ENCODE measurements at places on chromosomes 12 and 14.

DNA sequence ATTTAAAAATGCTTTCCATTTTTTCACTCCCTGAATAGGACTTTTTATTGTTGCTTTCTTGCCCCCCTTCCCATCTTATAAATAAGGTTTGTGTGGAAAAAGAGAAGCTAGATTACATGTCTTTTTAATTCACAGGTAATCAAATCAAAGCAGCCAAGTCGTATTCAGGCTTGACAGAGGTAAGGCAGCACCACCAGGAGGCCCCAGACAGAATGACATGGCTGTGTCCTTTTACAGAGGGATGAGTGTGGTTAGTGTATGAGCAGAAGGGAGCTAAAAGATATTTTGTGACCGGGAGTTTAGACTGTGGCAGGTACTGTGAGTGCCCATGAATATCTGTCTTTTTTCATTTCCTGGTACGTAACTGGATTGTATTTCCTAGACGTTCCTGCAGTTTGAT, 596.1 kb downstream of the ETNK1 start:
- DNase-seq, result no peak

GRCh38 chr12:20220339-20220738, 148.0 kb upstream of the PDE3A start:
- DNase-seq, result no peak

DNA sequence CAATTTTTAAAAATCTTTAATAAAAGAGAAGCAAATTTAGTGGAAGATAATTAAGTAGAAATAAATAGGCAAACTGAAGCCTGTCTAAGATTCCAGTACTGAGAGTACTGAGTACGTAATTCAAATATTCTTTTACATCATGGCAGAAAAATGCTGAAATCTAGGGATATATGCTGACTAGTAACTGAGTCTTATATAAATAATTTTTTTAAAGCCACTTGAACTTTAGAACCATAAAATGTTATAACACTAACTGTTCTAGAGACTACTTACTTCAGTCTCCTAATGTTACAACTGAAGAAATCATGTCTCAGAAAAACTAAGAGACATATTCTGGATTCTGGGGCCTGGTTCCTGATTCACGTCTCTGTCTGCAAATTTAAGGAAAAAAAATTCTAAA, 230.6 kb upstream of the PLEKHG7 start:
- DNase-seq, result no peak

- DNase-seq, result no peak
These were observed 13.2 kb downstream of the NFKBIA start for GRCh38 chr14:35391388-35391710.

GRCh38 chr12:67508830-67509229, 139.7 kb upstream of the DYRK2 start:
- no peak for DNase-seq

DNA sequence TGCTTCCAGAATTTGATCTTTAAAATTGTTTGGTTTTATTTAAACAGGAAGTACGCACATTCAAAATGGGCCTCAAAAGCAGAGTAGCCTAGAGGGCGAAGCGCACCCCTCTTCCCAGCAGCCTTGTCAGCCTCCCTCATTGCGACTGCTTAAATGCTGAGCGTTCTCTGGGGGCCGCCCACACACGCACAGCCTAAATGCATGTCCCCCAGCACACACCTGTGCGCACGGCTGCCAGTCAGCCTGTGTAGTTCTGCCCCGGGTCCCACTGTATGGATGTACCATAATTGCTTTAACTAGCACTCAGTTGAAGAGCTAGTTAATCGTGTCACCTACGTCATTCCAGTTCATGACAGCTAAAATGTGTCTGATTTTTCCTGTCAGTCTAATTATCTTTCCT, 79.3 kb downstream of the TESC start:
- DNase-seq, result no peak

DNA sequence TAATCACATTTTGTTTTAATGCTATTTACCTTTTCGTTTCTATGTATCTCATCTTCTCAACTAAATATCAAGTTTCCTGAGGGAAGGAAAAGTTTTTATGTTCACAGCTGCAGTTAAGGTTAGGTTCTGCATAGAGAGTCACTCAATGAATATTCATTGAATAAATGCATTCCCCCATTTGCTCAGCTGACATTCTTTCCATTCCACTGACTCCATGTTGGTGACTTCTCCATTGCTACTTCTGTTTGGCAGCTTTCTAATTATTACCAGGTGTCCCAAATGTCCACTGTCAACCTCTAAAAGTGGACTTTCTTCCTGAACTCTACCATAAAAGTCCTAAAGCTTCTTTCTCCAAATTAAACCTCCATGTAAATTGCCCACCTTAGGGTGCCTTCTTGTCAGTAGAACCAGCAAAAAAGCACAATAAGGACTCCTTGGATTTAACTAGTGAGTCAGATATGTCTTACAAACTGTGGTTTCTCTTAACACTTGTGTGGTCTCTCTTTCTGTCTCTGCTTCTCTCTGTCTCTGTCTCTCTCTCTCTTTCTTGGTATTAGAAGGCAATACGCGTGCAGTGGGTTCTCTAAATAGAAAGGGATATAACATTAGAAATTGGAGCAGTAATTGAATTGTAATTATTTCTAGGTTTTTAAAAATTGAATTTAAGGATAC, 85.9 kb downstream of the TMEM117 start:
- no peak for DNase-seq

GRCh38 chr14:104867371-104868059, 2.4 kb downstream of the CEP170B start:
- no peak for DNase-seq

DNA sequence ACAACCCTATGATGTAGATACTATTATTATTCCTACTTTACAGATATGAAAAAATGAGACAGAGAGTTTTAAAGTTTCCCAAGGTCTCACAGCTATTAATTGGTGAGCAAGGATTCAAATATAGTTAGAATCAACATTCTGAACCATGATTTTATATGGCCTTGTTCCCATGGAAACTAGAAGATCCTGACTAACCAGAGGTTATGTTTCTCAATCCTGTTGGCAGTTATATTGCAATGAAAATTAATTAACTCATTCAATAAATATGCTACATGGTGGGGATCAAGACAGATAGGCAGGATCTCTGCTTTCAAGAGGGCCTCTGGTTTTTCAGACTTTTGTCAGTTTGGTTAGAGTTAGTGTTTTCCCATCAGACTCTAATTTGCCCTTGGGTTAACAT, 9.3 kb upstream of the FUT8 start:
- DNase-seq, result no peak

DNA sequence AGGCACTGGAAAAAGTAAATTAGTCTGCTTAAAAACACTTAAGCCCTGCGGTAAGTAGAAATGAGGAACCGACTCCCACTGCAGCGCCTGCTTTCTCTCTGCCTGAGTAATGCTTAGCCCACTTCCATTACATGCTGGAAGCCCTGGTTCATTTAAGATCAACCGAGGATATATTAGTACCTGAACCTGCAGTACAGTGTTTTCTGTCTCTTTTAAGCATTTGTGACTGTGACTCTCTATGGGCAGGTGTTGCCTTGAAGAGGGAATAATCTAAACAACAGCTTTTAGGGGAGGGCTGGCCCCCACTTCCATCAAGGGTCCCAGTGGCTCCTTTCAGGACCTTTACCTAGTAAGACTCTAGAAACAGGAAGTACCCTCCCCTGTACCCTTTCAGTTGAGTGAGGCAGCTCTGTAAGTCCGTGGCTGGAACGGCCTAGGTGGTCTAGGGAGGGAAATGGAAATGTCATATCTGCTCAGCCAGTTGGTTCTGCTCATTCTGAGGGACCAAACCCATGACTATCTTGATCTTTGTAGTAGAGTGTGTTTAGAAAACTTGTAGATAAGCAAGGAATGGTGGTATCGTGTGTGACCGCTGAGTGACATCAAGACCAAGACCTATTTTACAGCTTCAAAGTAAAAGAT, 56.2 kb downstream of the FNTB start:
- DNase-seq, result no peak

- no peak for DNase-seq
These were observed 349.9 kb upstream of the PDE3A start for GRCh38 chr12:20018406-20018805.

DNA sequence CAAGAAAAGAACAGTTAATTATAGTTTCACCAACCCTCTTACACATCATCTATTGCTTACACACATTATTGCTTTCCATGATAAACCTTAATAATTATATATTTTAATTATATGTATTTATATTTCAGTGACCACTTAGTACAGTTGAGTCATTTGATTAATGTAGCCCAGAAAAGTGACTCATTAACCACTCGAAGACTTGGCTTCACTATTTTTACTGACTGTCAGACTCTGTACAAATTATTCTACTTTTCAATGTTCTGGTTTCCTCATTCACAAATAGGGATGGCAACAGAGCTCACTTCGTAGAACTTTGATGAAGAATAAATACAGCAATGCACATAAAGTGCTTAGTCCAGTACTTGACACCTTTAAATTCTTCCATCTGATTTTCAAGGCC, 98.3 kb downstream of the CFAP54 start:
- no peak for DNase-seq

DNA sequence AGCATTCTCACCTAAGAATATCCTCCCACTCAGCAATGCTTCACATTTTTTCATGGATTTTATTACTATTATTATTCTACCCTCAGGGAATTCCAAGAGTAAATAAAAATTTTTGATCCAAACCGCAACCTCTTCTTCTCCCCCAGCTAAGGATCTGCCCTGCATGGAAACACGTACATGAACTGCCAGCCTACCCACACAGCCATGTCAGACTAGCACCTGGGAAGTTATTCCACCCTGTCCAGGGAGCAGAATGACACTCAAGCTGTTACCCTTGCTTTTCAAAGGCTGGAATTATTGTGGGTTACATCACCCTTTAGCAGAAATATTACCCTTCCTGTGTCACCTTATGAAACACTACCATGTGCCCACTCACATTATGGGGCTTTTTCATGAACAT, 227.3 kb upstream of the USP15 start:
- DNase-seq, result no peak

GRCh38 chr12:20494851-20495250, 126.5 kb downstream of the PDE3A start:
- DNase-seq, result no peak

GRCh38 chr12:91590966-91591638, 408.5 kb upstream of the DCN start:
- no peak for DNase-seq

DNA sequence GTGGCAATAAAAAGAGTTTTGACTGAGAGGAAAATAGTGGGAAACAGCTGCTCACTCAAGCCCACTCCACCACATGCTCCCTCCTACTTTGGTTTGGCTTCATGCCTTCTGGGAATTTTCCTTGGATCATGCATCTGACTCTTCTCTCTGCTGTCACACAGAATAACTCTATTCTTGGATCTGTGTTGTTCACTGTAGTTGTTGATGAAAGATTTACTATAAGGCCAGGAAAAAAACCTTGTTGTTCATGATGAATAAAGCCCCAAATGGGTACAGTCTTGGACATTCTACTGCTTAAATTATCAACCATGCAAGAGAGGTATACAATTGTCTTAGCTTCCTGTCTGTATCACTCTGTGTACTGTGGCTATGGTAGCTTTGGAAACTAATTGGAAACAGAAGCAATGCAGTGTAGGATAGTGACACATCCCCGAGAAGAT, 70.5 kb downstream of the TMX1 start:
- DNase-seq, result no peak

- DNase-seq, result no peak
These were observed 958.7 kb downstream of the FSCB start for GRCh38 chr14:43548368-43548767.

- DNase-seq, result no peak
These were observed 596.1 kb downstream of the VRK1 start for GRCh38 chr14:97393244-97393643.

- no peak for DNase-seq
These were observed 229.4 kb upstream of the RGS6 start for GRCh38 chr14:71702786-71703185.

GRCh38 chr12:120849765-120850164, 54.4 kb downstream of the SPPL3 start:
- DNase-seq, result no peak

DNA sequence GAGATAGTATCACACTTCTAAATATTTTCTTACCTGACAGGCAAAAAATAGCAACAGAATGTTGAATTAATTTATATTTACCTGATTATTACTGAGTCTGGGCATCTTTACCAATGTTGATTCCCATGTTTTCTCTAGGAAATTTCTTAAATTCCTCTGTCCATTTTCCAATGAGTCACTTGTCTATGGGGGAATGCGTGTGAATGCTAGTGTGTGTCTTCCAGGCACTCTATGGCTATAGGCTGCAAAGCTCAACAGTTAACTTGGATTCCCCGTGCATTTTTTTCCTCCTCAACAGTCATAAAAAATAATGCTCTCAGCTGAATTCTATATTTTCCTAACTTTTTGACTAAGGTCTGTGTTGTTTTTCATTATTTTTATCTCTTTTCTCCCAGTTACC, 1385.8 kb upstream of the FLRT2 start:
- DNase-seq, result no peak

- no peak for DNase-seq
These were observed 41.3 kb downstream of the CDC42BPB start for GRCh38 chr14:103016071-103016470.

GRCh38 chr12:124604264-124604680, 36.9 kb upstream of the NCOR2 start:
- no peak for DNase-seq

DNA sequence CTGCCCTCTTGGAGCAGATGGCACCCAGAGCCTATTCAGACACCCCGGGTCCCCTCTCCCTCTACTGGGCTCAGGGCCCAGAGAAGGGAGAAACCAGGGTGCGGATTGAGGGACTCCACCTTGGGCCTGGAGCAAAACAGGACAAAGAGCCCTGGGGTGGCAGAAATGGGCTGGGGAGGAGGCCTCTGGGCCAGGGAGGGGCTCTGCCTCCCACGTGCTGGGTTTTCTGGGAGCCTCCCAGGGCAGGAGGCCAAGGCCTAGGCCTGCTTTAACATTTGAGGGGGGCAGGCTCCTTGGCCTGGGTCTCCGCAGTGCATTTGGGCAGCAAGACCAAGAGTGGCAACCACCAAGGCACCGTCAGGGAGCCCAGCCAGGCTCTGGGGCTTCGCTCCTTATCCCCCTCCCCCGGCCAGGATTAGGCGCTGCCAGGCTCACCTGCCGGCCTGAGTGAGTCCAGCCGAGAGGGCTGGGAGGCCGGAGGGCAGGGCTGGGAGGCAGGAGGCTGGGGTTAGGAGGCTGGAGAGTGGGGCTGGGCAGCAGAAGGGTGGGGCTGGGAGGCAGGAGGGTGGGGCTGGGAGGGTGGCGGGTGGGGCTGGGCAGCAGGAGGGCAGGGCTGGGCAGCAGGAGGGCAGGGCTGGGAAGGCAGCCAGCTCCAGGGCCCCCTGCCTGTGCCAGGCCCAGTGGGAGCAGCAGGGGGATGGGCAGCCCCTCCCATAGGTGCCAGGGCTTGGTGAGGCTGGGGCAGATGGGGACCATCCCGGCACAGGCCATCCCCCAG, 101.8 kb upstream of the EIF5 start:
- DNase-seq, result no peak

GRCh38 chr14:65892315-65892714, 479.8 kb downstream of the FUT8 start:
- no peak for DNase-seq

GRCh38 chr12:21296348-21296747, 38.4 kb downstream of the SLCO1A2 start:
- DNase-seq, result no peak

- DNase-seq, result no peak
These were observed 884 bp upstream of the AMN1 start for GRCh38 chr12:31729705-31730104.

All from activated CD4-positive, alpha-beta T cell treated with anti-CD3 and anti-CD28 coated beads, Interleukin-2, amount 50 U/mL, for 1 hour (primary cell).